NCI-H1048 (cell line): ENCODE measurements at places on chromosomes 6 and 20.

GRCh38 chr6:135866445-135867123 lies 15.1 kb downstream of the PDE7B start:
- no peak for DNase-seq

- DNase-seq = no peak
These were observed 46.7 kb downstream of the MARCKS start for GRCh38 chr6:113903666-113904330.

DNA sequence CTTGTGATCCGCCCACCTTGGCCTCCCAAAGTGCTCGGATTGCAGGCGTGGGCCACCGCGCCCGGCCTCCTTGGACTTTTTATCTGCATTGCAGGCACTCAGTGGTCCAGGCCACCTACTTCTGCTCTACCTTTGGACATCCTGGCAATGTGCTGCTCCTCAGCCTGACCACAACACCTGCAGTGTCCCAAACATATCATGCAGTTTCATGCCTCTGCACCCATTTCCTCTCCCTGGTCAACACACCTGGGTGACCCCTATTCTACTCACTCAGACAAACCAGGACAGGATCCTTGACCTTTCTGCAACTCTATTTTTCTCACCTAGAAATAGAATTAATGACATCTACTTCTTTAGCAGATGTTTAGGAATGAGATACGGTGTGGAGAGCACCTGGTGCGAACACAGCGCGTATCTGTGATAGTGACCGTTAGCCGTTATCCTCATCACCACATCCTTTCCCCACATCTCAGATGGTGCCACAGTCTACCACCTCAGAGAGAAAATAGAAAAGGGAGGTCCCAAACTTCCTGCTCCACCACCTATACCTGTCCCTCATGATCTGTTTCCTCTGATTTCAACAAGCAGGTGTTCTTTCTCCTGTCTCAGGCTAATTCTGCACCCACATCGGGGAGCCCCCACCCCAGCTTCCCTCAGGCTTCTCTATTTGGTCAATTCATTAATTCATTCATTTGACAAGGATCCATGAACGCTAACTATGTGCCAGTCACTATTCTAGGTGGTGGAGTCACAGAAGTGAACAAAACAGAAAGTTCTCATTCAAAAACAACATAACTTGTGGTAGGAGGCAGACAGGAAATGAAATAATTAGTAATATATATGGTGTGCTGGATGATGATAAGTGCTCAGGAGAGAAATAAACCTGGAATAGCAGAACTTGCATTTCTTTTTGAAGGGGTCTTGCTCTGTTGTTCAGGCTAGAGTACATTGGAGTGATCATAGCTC lies 4.3 kb upstream of the BTN3A2 start:
- no peak for DNase-seq

GRCh38 chr6:53447865-53448264 lies 97.0 kb downstream of the GCLC start:
- no peak for DNase-seq

DNA sequence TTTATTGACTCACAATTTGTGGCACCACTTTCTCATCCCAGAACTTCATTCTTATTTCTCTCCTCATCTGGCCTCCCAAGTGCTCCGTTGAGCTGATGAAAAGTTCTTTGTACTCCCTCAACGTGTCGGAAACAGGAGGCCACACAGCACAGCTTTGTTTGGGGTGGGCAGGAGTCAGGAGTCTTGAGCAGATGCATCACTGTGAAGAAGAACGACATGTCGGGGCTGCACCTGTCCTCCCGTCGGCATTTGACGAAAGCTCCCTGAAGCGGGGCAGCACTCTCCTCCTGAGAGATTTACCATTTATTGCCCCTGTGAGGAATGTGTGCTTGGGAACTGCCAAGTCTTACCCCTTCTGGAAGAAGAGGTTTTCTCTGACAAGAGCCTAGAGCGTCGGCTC lies 28.1 kb downstream of the TAF8 start:
- DNase-seq = no peak

DNA sequence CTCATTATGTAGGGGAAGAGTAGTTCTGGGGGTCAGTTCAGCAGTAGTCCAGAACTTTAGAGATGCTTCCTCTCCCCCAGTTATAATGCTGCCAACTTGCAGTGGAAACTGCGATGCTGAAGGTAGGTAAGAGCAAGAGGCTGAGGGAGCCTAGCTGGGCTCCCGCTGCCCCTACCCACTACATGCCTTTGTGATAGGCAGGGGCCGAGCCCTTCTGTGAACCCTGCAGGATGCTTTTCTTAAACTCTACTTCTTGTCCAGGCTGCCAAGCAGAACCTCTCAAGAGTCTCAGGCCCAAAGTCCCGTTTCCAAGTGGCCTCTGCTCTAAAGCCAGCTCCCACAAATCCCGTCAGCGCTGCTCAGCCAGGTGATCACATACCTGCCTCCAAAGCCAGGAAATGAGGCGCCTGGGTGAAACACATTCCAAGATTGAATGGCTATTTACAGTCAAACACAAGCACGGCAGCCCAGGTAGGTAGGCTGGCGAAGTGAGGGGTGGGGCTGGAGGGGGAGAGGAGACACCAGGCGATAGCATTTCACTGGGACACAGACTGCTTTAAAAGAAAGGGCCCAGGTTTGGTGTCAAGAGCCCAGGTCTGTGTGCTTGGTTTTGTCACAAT lies 150.7 kb downstream of the CD24 start:
- no peak for DNase-seq

- no peak for DNase-seq
These were observed 74.8 kb downstream of the GCNT2 start for GRCh38 chr6:10595731-10596664.

- no peak for DNase-seq
These were observed 31.0 kb upstream of the ASIP start for GRCh38 chr20:34210271-34210670.

DNA sequence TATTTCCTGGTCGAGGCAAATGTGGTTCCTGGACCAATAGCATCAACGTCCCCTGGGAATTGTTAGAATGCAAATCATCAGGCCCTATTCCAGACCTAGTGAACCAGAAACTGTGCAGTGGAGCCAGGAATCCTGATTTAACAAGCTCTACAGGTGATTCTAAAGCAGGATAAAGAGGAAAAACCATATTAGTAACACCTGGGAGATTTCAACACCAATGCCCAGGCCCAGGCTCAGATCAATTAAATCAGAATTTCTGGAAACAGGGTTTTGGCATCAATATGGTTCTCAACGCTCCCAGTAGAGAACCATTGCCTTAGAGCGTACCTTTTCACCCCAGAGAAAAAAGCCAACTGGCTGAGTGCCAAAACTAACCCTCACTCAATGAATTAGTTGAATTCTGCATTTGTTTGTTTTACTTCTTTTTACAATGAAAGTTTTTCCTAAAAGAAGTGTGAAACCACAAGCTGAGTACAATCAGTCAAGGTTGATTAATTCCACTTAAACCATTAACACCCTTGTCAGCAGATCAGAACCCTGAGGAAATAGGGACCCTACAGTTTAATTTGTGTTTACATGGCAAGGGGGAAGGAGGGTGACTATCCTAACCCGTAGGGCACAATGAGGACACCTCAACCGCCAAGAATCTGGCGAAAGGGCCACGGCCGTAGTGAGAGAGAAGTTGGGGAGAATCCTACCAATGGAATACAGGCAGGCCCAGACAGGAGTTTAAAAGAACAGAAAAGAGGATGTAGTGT lies 34.9 kb upstream of the LOC128125822 start:
- no peak for DNase-seq

DNA sequence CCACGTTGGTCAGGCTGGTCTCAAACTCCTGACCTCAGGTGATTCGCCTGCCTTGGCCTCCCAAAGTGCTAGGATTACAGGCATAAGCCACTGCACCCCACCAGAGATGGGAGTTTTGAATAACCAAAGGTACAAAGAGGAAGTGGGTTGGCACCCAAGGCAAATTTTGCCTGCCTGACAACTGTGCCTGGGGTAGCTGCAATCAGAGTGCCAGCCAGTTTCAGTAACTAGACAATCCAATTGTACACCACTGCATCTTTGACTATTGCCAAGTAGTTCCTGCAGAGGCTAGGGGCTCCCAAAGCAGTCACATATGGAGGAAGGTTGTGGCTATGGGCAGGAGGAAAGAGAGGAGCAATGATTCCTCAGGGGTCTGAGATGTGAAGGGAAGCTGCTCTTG lies 16.6 kb downstream of the ZC3H12D start:
- DNase-seq = no peak

DNA sequence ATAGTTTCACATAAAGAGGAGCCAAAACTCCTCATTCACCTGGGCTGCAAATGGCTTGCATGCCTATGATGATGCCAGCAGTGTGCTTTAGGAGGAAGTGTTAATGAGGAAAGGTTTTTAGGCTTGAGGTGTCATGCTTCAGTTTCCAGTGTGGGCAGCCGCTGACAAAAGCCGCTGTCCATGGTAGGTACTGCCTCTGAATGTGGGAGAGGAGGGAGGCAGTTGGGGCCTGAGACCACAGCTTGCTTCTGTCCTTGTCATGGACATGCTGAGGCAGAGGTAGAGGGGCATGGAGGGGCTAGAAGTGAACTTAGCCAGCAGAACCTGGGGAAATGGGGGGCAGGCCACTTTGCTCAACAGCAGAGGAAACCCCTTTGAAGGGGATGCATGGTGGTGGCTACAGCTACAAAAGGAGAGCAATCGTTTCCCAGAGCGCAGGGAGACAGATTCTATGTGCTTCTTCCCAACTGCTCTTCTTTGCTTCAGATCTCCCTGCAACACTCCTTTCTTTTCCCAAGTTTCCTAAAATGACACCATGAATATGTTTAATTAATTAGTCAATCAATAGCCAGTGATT lies 372.1 kb upstream of the CNR1 start:
- DNase-seq = no peak

DNA sequence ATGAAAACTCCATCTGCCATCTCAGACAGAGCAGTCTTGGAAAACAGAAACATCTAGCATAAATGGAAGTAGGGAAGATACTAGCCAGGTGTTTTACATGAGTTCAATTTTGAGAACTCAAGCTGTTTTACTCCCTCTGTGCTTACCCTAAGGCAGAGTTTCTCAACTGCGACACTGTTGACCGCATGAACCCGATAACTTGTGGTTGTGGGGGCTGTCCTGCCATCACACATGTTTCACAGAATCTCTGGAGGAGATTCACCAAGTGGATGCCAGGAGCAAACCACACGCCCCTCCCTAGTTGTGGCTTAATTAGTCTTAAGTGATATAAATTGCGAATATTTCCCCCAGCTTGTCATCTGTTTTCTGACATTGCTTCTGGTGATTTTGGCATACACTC lies 2.3 kb upstream of the SERPINB6 start:
- DNase-seq = no peak

- no peak for DNase-seq
These were observed 29.1 kb downstream of the SLC13A3 start for GRCh38 chr20:46622165-46622564.

DNA sequence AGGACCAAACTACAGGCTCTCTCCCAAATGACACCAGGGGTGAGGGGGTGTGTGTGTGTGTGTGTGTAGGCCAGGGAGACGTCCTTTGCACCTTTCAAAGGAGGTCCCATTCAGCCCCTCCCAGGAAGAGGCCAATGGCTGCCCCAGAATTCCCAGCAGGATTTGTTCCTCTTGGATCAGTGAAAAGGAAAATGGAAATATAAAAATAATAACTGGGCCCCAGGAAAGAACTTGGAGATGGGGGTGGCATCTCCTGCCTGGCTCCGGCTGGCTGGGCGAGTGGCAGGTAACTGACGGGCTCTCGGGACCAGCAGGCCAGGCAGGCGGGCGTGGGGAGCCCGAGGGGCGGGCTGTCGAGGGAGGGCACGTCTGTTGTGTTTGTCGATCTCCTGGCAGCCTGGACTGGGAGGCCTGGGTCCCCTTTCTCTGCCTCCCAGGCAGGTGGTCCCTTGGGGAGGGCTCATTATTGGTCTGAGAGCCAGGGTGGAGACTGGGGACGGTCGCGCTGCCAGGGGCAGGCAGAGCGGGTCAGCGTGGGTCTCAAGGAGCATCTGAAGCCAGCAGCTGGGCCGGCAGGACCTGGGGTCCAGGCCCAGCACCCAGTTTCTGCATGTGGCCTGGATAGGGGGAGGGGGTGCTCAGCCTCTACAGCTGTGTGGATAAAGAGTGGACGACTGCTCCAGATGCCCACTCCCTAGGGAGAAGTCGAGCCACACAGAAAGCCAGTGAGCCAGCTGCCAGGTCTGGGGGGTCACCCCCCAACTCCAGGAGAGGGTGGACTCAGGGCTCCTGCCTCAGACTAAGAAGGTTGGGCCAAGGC lies 3.1 kb downstream of the NOL4L start:
- no peak for DNase-seq

GRCh38 chr20:2680046-2680445 lies 12.5 kb upstream of the EBF4 start:
- no peak for DNase-seq
